Effector memory CD8-positive, alpha-beta T cell (primary cell): ENCODE measurements at places on chromosomes 11 and 22.

GRCh38 chr11:39741066-39741465 lies 1718.4 kb downstream of the LRRC4C start:
- no peaks in the 10 kb centered on the region for H3K27me3 ChIP-seq
- H3K4me1 ChIP-seq = no peaks in the 10 kb centered on the region
- no peaks in the 10 kb centered on the region for H3K36me3 ChIP-seq
- H3K27ac ChIP-seq = no peak overlapping the region
- no peak overlapping the region for H3K4me3 ChIP-seq

DNA sequence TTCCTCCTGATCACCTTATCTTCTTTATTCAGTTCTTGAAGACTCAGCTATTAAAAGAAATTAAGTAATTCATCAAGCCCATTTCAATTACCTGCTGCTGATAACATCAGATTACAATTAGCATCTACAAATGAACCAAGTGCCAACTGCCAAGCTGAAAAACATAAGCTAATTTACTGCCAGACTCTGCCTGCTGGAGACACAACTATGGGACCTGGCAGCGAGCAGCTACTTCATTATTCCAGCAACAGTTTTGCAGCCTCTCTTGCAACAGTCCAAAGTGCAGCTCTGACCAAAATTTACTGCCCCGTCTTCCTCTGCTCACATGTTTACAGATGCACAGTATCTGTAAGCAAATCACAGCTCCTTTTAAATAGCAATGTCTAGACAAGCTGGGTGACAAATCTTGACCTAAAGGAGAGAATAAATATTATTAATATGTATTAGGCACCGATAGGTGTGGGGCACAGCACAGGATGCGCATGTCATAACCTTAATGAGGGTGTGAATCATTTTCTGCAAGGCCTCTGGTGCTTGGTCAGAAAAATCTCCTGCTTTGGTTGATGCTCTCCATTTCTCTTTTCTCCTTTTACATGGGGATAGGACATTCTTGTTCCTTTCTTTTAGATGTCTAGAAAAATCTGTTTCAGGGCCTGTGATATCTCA lies 232.2 kb upstream of the PITPNB start:
- H3K4me1 ChIP-seq = no peaks in the 10 kb centered on the region

- peak overlapping the region; percentile 81 for H3K27ac ChIP-seq
- peaks cover 64% of the 10 kb centered on the region for H3K36me3 ChIP-seq
- H3K4me3 ChIP-seq = peak overlapping the region; percentile 35
- no peak for DNase-seq
- peaks cover 9% of the 10 kb centered on the region for H3K4me1 ChIP-seq
- H3K27me3 ChIP-seq = no peaks in the 10 kb centered on the region
These were observed 24.8 kb downstream of the FAM118A start for GRCh38 chr22:45334528-45334927.

DNA sequence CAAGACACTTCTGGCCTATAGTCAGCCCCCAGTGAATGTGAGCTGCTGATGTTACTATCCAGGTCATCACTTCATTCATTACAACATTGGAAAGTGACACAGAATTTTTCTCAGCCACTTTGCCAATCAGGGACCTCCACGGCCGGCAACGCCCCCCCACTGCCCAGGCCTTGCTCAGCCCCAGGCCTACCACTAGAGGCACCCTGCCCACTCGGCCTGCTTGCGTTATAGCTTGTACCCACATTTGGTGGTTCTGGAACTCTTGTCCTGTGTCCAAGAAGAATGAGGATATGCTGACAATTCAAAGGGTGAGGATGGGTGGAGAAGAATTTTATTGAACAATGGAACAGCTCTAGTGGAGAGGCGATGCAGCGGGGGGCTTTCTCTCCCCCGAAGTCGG lies 96.2 kb downstream of the TSPAN18 start:
- no peak overlapping the region for H3K4me3 ChIP-seq
- H3K27ac ChIP-seq = no peak overlapping the region

- H3K4me3 ChIP-seq = no peak overlapping the region
- DNase-seq = no peak
- H3K27ac ChIP-seq = peak overlapping the region; percentile 2
- peaks cover 40% of the 10 kb centered on the region for H3K4me1 ChIP-seq
- H3K27me3 ChIP-seq = no peaks in the 10 kb centered on the region
- H3K36me3 ChIP-seq = peaks cover 8% of the 10 kb centered on the region
These were observed 11.1 kb downstream of the SREBF2 start for GRCh38 chr22:41844036-41844435.

DNA sequence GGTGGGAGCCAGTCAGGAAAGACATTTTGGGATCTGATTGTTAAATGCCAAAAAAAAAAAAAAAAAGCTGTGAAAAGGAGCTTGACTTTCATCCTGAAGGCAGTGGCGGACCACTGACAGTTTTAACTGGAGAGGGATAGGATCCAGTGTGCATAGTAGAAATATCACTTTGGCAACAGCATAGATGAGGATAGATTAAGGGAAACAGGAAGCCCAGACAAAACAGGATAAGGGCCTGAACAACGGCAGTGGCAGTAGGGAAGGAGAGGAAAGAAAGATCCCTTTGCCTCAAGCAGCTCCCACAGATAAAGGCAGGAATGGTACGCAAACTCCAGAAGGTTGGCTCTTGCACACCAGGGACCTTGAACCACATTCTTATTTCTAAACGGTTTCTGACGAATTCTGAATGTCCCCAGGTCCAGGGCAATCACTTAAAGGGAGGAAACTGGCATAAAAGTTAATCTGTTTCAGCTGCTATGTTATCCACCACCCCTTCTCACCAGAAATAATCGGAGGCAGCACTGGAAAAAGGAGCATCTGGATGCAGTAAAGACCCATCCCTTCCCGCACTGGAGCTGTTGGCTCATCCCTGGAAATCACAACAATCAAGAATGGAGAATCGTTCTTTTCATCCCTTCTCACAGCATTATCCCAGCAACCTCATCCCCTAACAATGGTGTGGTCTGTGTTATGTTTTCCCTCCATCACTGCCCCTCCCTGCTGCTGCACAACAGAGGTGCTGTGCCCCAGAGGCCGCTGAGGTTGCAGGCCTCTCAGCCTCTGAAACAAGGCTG lies 99.1 kb downstream of the GAB2 start:
- no peaks in the 10 kb centered on the region for H3K27me3 ChIP-seq
- H3K4me3 ChIP-seq = no peak overlapping the region
- no peaks in the 10 kb centered on the region for H3K36me3 ChIP-seq
- H3K27ac ChIP-seq = no peak overlapping the region

DNA sequence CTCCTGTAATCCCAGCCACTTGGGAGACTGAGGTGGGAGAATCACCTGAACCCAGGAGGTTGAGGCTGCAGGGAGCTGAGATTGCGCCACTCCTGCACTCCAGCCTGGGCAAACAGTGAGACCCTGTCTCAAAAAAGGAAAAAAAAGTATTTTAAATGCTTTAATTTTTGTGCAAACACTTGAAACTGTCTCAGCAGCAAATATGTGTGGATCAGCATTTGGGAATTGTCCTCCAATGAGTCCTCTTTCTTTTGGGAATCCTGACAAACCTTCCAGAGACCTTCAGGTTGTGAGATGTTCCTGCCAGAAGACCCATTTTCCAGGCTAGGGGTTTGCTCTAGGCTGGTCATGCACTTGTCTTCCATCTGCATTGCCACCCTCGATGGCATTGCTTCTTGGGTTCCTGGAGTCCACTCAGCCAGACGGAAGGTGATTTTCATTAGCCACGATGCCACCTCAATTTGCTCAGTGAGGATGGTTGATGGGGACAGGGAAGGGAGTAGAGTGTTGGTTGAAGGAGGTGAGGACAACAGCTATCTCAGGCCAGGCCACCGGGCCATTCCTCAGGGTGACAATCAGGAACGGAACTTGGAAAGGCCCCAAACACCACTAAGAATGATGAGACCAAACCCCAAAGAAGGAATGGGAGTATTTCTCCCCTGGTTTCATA lies 55.4 kb downstream of the ST14 start:
- no peak overlapping the region for H3K27ac ChIP-seq
- no peaks in the 10 kb centered on the region for H3K4me1 ChIP-seq
- DNase-seq = no peak

GRCh38 chr11:7570938-7571521 lies 57.2 kb downstream of the PPFIBP2 start:
- no peak overlapping the region for H3K27ac ChIP-seq
- no peak for DNase-seq
- no peak overlapping the region for H3K4me3 ChIP-seq
- H3K4me1 ChIP-seq = no peaks in the 10 kb centered on the region
- H3K36me3 ChIP-seq = peaks cover 4% of the 10 kb centered on the region

DNA sequence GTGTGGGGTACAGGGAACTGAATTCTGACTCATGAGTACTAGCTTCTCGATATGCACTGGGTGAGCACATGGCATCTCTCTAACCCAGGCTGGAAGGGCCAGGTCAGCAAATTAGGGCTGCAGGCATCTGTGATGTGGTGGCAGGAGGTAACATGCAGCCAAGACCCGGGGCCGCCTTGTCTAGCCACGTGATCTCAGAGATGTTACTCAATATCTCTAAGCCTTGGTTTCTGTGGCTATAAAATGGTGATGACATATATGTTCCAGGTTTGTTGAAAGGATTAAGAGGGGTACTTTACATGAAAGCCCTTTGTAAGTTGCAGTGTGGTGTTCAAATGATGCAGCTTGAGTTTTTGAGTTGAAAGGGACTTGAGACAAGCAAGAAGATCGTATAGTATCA lies 3.2 kb downstream of the ST14 start:
- DNase-seq = no peak
- no peak overlapping the region for H3K4me3 ChIP-seq
- no peak overlapping the region for H3K27ac ChIP-seq
- H3K4me1 ChIP-seq = no peaks in the 10 kb centered on the region
- no peaks in the 10 kb centered on the region for H3K36me3 ChIP-seq

DNA sequence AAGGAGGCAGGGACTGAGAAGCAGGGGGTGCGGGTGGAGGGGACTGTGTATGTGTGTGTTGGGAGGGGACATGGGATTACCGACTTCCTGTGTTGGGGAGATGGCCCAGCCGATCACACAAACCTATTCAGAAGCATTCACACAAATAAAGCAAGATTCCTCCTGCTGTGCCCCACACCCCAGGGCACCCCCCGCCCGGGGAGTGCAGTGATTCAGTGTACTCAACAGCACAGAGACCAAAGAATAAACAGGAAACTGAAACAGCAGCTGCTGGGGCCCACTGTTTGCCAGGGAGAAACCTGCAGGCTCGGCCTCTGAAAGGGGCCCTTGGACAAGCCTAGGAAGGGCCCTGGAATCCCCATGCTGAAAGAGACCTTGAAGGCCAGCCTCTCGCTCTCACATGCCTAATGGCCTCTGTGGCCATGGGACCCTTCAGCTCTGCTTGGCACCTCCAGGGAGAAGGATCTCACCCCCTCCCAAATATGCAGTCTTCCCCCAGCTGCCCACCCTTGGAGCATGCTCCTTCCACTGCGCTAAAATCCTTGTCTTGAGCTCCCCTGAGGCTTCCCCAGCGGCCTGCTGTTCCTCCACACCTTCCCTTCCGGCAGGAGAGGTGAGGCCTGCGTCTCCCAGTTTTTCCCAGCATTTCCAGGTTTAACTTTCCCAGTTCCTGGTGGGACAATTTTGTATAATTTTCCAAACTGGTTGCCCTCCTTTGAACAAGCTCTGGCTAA lies 72.9 kb downstream of the CSNK2A3 start:
- H3K27ac ChIP-seq = no peak overlapping the region
- no peaks in the 10 kb centered on the region for H3K36me3 ChIP-seq
- no peak for DNase-seq
- no peak overlapping the region for H3K4me3 ChIP-seq
- H3K4me1 ChIP-seq = no peaks in the 10 kb centered on the region

DNA sequence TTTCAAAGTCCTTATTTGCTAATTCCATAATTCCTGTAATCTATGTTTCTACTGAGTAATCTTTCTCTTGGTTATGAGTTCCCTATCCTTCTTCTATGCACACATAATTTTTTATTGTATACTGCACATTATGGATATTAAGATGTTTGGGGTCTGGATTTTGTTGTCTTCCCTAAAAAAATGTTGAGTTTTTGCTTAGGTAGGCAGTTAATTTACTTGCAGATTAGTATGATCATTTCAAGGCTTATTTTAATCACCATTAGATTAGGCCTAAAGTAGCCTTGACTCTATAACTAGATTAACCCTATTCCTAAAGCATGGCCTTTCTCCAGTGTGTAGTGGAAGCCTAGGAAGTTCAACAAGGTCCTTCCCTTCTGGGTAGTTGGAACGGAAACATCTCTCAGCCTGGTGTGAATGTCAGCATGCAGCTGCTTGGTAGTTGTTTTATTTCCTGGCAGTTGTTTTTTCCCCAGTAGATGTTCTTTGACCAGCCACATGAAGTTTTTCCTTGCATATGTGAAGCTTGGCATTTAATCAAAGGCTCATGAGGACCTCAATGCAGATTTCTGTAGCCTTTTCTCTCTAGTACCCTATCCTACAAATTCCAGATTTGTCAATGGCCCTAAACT lies 419.3 kb upstream of the NARS2 start:
- no peaks in the 10 kb centered on the region for H3K4me1 ChIP-seq
- no peak overlapping the region for H3K4me3 ChIP-seq
- no peak overlapping the region for H3K27ac ChIP-seq
- no peak for DNase-seq

GRCh38 chr22:43081968-43082367 lies 7.2 kb downstream of the TTLL1 start:
- no peak overlapping the region for H3K27ac ChIP-seq
- no peaks in the 10 kb centered on the region for H3K27me3 ChIP-seq
- H3K4me3 ChIP-seq = no peak overlapping the region
- peaks cover 27% of the 10 kb centered on the region for H3K4me1 ChIP-seq
- H3K36me3 ChIP-seq = peaks cover 13% of the 10 kb centered on the region

DNA sequence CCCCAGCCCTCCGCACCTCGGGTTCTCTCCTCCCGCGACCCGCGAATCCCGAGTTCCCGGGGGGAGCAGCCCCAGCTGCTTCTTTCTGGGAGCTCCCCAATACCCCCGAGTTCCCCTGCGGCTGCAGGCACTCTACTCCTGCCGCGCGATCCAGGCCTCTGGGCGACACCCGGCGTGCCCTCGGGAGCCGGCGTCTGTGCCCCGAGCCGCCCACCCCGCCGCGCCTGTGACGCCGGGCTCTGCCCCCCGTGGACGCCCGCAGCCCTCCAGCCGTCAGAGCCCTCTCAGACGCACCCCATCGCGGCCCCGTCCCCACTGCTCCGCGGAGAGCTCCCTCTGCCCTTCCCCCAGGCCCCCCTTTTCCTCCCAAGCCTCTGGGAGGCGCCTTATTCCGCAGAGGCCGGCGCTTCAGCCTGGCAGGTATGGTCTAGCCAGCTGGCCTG lies 422 bp downstream of the GLB1L2 start:
- no peak for DNase-seq
- H3K4me1 ChIP-seq = peaks cover 8% of the 10 kb centered on the region
- peak overlapping the region; percentile 7 for H3K27ac ChIP-seq
- peaks cover 7% of the 10 kb centered on the region for H3K27me3 ChIP-seq
- peaks cover 15% of the 10 kb centered on the region for H3K36me3 ChIP-seq

- H3K4me3 ChIP-seq = no peak overlapping the region
- peaks cover 35% of the 10 kb centered on the region for H3K27me3 ChIP-seq
- H3K4me1 ChIP-seq = peaks cover 6% of the 10 kb centered on the region
- H3K27ac ChIP-seq = no peak overlapping the region
- H3K36me3 ChIP-seq = peaks cover 4% of the 10 kb centered on the region
These were observed 91.9 kb downstream of the CDKN1C start for GRCh38 chr11:2793701-2794045.

- H3K4me3 ChIP-seq = no peak overlapping the region
- H3K4me1 ChIP-seq = no peaks in the 10 kb centered on the region
- no peaks in the 10 kb centered on the region for H3K36me3 ChIP-seq
- DNase-seq = no peak
- H3K27ac ChIP-seq = no peak overlapping the region
These were observed 33.0 kb upstream of the RIC3 start for GRCh38 chr11:8201644-8202365.

GRCh38 chr11:85948884-85949283 lies 93.7 kb downstream of the CCDC83 start:
- no peaks in the 10 kb centered on the region for H3K27me3 ChIP-seq
- no peak overlapping the region for H3K4me3 ChIP-seq
- peaks cover 14% of the 10 kb centered on the region for H3K36me3 ChIP-seq
- H3K4me1 ChIP-seq = peaks cover 4% of the 10 kb centered on the region
- DNase-seq = no peak
